ENCODE measurements at places on chromosomes 2 and 18.
A peak's percentile ranks its signal among the peaks of the same experiment; 100 is the strongest.

DNA sequence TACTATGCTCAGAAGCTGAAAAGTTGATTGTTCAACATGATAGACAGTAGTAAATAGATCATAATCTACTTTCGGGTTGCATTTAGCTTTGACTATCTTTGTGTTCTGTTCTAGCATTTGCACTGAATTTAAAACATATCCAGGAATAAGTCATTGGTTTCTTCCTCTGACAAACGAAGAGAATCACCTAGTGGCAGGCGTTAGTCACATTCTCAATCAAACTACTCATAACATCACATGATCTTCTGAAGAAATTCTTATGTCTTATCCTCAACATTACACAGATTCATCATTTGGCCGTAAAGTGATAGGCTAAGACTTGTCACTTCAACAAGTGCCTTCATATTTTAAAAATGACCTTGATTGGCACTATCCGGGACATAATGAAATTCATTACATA is 63.6 kb upstream of the TTC21B start:
- DNase-seq, result no peak

GRCh38 chr2:228613133-228613850 is 431.8 kb upstream of the SPHKAP start:
- no peak for DNase-seq

- DNase-seq, result no peak
Observed at GRCh38 chr2:184463102-184463865, 135.0 kb upstream of the ZNF804A start.

GRCh38 chr2:189144700-189145211 is 34.8 kb downstream of the COL5A2 start:
- no peak for DNase-seq

GRCh38 chr18:76351961-76352581 is 143.0 kb downstream of the ZNF516 start:
- DNase-seq, result no peak

DNA sequence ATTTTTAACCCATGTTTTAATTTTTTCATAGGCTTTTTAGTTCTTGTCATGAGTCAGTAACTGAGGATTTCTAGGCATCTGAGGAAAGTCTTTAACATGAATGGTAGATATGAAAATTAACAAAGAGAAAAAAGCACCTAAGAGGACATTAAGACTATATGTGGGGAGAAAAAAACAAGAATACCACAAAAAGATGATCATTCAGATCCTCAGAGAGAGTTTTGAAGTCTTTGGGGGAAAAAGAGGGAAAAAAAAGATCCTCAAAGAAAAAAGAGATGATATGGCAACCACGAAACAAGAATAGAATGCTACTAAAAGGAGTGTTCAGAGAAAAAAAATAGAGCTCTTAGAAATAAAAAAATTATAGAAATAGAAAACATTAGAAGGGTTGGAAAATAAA is 8.1 kb downstream of the DRC1 start:
- no peak for DNase-seq

DNA sequence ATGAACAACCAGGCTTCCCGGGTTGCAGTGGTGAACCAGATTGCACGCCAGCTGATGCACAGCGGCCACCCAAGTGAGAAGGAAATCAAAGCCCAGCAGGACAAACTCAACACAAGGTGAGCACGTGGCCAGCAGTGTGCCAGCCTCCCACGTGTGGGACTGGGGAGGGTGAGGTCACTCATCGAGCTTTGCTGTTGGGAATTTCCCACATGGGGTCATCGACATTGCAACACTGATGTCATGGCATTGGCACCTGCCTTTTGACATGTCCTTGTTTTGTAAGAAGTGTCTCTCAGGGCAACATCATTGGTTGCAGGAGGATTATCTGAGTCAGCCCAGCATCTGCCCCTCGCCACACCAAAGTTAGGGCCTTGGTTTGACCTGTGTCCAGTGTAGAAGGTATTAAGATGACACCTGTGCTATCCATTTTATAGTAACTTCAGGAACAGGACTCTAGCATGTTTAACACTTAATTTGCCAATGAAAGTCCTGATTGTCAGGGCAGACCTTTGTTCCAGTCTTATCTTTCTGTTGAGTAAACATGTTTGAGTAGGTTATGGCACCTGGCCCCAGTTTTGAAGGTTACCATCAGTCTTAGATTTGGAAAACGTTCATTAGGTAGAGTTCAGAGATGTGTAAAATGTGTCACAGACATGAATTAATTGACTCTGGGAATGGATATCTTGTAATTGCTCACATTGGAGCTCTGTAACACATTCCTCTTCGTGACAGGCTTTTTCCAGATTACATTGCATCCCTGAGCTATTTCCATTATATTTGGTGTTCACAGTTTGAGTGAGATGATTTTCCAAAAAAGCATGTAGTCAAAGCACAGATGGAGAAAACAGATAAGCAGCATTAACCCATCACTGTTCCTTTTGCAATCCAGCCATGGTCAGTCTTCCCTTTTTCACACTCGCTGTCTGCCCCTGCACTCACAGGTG is 93.3 kb upstream of the EML6 start:
- DNase-seq, result peak; percentile 11
